Lung (tissue), 17 donors: ENCODE measurements at places on chromosomes 16 and 17. TPM values are rescaled to one million over a fixed set of nuclear protein-coding genes. Genes with fewer than 3 reads are reported as not detected.
A peak's percentile ranks its signal among the peaks of the same experiment; 100 is the strongest.

PIRT gene
- not detected for polyA plus RNA-seq

ABCA6 gene
- polyA plus RNA-seq: 1.9 TPM

TBX6 gene
- 1.1 TPM for polyA plus RNA-seq

TBC1D3H gene
- not detected for polyA plus RNA-seq

TIMM22 gene
- 7.2 TPM for polyA plus RNA-seq

KIF18B gene
- polyA plus RNA-seq: 0.87 TPM

- no peak overlapping the region for H3K4me3 ChIP-seq
- no peak overlapping the region for H3K27ac ChIP-seq
- H3K27me3 ChIP-seq: no peaks in the 10 kb centered on the region
These were observed 14.2 kb downstream of the LYRM9 start for GRCh38 chr17:27878776-27879562.

DNA sequence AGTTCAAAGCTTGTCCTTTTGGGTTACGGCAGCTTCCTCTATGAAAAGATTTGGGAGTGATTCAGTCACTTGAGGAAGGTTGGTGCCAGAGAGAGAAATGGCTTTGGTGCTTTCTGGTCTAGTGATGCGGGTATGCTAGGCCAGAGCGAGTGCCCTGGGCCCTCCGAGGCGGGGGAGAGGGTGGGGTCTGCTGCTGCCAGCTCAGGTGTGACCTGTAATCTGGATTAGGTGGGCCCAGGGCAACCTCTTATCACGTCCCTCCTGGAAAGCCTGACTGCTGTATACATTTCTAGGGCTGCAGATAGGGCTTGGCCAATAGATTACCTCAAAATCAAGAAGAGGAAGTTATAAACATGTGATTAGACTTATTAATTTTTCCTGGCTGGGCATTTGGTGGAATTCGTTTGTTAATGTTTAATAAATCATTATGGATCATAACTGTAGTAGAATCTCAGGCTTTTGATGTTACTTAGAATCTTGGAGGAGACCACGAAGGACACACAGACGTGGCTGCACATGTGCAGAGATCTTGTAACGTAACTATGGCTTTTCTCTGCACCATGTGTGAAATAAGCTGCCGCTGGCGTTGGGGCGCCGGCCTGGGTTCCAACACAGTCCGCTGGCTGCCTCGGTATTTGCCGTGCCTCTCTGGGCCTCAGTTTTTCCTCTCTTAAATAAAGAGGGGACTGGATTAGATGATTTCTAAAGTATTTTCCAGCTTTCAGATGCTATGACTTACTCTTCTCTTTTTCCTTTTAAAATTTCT lies 1.2 kb downstream of the IRF8 start:
- peaks cover 19% of the 10 kb centered on the region for H3K4me1 ChIP-seq
- no peaks in the 10 kb centered on the region for H3K36me3 ChIP-seq
- no peak overlapping the region for H3K27ac ChIP-seq
- no peak for DNase-seq
- H3K27me3 ChIP-seq: peaks cover 27% of the 10 kb centered on the region

- H3K4me3 ChIP-seq: peak overlapping the region; percentile 77
- H3K36me3 ChIP-seq: no peaks in the 10 kb centered on the region
- no peaks in the 10 kb centered on the region for H3K27me3 ChIP-seq
- peaks cover 31% of the 10 kb centered on the region for H3K4me1 ChIP-seq
- peak overlapping the region; percentile 67 for H3K27ac ChIP-seq
- DNase-seq: no peak
These were observed 2.7 kb downstream of the IGFBP4 start for GRCh38 chr17:40445751-40446468.

- H3K27me3 ChIP-seq: no peaks in the 10 kb centered on the region
- no peak overlapping the region for H3K4me3 ChIP-seq
- H3K36me3 ChIP-seq: no peaks in the 10 kb centered on the region
- DNase-seq: no peak
- H3K27ac ChIP-seq: no peak overlapping the region
These were observed 155.2 kb upstream of the EEF2KMT start for GRCh38 chr16:5252791-5253190.

DNA sequence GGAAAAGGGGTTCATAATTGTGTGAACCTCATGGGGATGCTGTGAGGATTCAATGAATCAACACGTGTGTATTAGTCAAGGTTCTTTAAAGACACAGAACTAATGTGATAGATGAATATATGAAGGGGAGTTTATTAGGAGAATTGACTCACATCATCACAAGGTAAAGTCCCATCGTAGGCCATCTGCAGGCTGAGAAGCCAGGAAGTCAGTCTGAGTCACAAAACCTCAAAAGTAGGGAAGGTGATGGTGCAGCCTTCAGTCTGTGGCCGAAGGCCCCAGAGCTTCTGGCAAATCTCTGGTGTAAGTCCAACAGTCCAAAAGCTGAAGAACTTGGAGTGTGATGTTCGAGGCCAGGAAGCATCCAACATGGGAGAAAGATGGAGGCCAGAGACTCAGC lies 413.4 kb downstream of the CDH13 start:
- no peaks in the 10 kb centered on the region for H3K27me3 ChIP-seq
- no peak for DNase-seq
- H3K36me3 ChIP-seq: no peaks in the 10 kb centered on the region
- no peaks in the 10 kb centered on the region for H3K4me1 ChIP-seq
- H3K4me3 ChIP-seq: no peak overlapping the region

DNA sequence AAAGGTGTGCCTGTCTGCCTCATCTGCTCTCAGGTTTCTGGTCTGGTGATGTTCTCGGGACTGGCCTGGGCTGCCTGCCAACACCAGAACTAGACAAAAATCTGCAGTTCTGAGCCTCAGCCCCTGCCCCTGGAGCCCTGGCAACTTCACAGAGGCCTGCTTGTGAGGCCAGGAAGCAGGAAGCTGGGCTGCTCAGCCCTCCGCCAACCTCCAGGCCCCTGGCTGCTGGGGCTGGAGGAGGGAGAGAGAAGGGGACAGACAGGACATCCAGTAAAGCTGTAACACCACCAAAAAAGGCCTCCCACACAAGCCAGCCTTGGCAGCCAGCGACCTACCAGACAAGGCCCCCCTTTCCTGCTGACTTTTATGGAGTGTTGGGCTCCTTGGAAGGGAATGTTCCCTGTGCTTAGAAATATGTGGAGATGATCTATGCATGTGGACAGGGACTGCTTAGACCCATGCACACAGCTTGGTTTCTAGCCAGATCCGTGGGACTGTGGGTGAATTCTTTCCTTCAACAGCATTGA lies 157.6 kb downstream of the XYLT1 start:
- peak; percentile 86 for DNase-seq
- H3K36me3 ChIP-seq: no peaks in the 10 kb centered on the region
- H3K4me3 ChIP-seq: no peak overlapping the region
